ENCODE measurements at places on chromosomes 3 and 15.
A peak's percentile ranks its signal among the peaks of the same experiment; 100 is the strongest.

GRCh38 chr3:178302966-178303930 lies 233.0 kb upstream of the KCNMB2 start:
- peak; percentile 52 for DNase-seq

GRCh38 chr3:16536996-16537395 lies 23.5 kb upstream of the RFTN1 start:
- no peak for DNase-seq

DNA sequence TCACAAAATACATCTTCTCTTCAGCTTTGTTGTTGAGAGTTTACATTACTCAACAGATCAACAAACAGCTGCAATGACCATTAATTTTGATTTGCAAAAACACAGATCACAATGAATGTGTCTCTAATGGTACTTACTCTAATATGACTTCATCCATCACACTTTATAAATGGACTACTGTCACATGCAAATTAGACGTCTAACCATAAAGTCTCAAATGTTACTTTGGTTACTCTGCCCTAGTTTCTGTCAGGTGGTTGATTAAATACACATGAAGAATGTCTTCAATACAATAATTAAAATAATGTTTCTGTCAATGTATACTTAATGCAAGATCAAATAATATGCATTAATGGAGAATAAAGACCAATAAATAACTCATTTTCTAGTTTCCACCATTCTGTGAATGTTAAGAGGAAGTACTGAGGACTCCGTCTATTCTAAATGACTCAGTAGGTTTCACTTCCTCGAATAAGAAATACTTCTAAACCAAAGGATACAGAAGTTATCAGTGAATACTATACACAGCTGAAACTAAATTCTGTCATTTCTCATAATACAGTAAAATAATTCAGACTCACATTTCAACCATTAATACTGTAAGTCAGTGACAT lies 145.8 kb downstream of the CBLB start:
- DNase-seq = no peak

DNA sequence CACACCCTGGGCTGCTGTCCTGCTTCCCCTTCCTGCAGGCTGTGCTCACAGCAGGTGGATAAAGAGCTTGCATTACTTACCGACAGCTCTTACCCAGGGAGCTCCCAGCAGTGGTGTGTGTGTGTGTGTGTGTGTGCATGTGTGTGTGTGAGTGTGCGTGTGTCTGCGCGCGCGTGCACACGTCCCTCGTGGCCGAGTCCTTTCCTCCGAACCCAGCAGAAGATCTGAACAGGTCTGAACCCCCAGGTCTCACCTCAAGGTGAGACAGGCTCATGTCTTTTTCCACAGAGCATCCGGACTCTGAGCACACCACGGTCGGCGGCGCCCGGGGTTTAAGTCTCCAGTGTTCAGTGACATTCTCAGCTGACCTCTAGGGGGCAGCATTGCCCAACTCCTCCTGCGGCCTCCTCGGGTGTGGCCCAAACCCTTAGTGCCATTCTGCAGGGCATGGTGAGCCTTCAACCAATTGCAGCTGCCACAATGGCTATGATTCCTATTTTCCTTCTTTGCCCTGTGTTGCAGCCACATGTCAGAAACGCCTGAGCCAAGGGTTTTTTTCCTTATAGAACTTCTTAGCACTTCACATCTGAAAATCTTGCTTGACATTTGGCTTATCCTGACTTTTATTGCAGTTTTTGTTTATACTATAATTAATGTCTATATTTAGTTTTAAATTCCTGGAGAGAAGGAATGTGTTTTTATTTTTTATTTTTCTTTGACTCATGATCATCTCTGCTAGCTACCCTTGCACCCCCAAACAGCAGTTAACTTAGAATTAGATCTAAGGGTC lies 64.1 kb upstream of the KLHL25 start:
- peak; percentile 79 for DNase-seq

GRCh38 chr15:68821841-68822381 lies 1.2 kb upstream of the ANP32A start:
- peak; percentile 19 for DNase-seq

DNA sequence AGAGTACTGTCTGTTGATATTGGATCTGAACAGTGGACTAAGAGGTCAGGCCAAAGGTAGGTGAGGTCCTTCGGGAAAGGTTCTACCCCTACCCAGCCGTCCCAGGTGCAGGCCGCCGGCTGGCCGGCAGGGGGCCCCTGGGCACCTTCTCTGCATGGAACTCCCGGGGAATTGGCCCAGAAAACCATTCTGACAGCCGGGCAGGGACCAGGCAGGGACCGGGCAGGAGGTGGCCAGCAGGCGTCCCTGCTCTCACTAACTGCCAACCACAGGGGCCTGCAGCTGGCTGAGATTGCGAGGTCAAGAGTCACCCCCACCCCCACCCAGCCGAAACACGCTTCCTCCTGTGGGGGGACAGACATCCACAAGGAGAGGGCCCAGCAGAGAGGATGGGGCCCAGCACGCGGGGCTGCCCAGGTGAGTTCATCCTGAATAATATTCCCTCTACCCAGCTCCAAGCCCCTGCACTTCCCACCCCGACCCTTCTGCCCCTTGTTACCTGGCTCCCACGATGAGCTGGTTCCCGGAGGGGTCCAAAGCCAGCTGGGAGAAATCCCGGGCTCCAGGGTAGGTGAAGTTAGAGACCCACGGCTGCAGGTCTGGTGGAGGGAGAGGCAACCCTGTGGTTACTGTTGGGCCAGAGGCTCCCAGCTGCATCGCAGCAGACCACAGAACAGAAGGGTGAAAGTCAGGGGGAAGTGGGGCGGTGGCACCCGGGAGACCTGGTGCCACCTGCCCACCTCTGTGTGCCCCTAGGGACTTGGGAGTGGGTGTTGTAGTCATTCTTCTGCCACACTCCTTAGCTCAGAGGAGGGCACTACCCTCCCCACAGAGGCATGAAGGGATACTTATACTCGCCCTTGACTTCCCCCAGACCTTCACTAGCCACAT lies 84.4 kb downstream of the SEMA5B start:
- peak; percentile 76 for DNase-seq

DNA sequence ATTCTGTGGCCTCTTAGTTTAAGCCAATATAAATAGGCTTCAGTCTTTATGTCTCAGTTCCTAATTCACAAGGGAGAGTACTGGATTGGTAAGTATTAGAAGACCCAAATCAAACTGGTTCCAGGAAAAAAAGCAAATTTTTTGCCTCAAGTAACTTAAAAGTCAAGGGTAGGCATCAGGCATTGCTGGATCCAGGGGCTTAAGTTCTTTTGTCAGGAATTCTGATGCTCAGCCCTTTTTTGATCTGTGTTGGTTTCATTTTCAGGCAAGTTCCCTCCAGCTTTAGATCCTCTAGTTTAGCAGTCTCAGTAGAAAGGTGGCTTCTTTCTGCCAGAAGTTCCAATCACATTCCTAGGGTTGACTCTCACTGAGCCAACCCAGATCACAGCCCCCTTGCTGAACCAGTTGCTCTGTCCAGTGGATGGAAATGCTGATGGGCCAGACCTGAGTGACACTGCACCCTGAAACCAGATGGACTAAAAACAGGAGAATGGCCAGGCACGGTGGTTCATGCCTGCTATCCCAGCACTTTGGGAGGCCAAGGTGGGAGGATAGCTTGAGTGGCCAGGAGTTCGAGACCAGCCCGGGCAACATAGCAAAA lies 253.5 kb downstream of the SHQ1 start:
- no peak for DNase-seq

DNA sequence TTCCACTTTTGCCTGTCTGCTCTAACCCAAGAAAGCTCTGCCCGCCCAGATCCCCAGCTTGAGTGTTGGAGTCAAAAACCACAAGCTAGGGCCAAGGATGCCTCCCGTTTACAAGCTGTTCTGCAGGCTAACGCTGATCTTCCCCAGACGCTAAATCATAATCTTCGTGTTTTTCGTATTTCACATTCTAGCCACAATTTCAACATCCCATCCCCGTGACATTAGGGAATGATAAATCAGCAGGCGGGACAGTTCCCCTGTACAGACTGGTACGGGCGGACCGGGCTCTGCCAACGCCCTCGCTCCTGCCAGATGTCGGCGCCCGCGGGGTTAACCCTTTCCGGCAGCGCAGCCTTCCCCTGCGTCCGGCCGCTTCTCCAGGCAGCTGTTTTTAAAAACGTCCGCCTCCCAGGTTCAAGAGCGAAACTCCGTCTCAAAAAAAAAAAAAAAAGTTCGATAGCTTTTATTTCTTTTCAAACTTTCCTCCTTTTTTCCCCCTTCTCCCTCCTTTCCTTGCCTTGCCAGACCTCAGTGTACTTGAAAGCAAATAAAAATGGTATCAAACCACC lies 81.0 kb upstream of the BNC1 start:
- peak; percentile 4 for DNase-seq

DNA sequence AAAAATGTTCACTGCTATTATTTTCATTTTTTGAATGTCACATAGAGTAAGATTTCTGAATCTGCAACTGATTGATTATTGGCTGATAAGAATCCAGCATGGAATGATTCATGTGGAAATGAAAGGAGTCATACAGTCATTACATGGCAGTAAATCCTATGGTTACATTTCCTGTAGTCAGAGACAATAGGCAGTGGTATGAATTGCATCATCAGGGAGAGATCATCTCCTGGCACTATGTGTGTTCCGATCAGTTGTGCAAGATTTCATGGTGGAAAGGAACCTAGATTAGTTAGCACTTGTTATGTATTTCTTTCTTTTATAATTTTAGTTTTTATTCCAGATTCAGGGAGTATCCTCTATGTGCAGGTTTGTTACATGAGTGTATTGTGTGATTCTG lies 38.8 kb downstream of the SLC12A1 start:
- DNase-seq = peak; percentile 25

- no peak for DNase-seq
Measured at GRCh38 chr15:67550522-67550921, 8.0 kb downstream of the MAP2K5 start.

DNA sequence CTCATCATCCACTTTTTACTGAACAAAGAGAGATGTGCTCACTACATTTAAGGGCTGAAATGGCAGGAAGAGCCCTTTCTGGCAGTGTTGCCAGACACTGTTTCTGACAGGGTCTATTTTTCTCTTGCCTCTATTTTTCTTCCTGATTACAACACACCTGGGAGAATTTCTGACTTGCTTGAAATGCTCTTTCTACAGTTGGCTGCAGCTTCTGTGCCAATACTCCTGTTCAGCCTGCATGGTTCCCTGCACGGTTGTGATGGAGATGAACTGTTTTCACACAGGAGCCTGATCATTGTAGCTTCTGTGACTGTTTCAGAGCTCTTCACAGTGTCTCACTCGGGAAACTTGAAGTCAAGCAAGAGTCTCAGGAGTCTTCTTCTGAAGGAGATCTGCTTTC lies 83.0 kb upstream of the DLG1 start:
- DNase-seq = no peak

- peak; percentile 27 for DNase-seq
Measured at GRCh38 chr3:98655666-98656065, 62.3 kb upstream of the CPOX start.

- DNase-seq = no peak
Measured at GRCh38 chr3:59128685-59129084, 78.9 kb upstream of the CFAP20DC start.

- DNase-seq = no peak
Measured at GRCh38 chr3:190378240-190378891, 9.6 kb upstream of the CLDN16 start.

DNA sequence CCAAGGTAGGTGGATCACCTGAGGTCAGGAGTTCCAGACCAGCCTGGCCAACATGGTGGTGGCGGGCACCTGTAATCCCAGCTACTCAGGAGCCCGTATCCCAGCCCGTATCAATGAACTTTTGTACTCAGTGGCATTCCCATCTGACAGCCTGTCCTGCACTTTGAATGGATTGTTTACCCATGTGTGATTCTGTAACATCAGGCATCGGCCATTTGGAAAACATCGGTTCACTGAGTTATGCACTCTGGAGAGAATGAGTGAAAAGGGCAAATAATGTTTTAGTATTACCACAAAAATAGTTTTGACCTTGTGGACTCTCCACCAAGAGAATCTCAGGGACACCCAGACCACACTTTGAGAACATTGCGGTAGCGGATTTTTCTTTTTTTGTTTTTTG lies 13.6 kb downstream of the KLHL25 start:
- DNase-seq = no peak

GRCh38 chr15:29035336-29036285 lies 149.8 kb downstream of the APBA2 start:
- DNase-seq = no peak

DNA sequence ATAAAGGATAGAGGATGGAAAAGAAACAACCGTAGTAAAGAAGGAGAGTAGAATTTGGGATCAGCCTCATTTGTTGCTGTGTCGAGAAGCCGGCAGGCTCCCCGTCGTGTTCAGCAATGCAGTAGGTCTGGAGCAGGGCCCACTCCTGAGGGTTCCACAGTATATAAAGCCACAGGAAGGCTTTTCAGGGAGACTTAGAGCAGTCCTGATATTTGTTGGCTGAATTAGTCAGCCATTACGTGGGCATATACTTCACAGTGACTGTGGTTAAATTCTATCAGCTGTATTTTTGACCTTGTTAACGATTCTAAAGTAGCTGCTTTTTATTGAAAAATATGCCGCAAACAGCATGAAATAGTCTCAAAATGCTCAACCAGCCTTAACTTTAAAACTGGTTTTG lies 149.5 kb downstream of the ITPR1 start:
- DNase-seq = no peak

- no peak for DNase-seq
Measured at GRCh38 chr15:95663156-95664100, 667.1 kb upstream of the NR2F2 start.

DNA sequence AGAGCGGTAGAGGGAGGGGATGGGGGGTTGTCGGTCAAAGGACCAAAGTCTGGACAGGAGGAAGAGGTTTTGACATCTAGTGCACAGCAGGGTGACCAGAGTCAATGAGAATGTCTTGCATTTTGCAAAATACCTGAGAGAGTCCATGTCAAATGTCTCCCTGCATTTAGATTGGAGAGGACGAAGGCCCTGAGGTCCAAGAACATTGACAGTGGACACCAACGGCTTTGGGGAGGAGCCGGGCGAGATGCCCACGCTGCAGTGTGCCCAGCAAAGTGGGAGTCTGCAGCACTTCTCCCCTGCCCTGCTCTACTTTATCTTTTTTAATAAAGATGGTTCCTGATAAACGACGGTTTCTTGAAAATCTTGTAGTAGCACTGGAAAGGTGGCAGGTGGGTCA lies 67.4 kb upstream of the TAMM41 start:
- DNase-seq = no peak

Measured in dermis blood vessel endothelial cell (primary cell).